ENCODE measurements at places on chromosomes 12 and 14. TPM values are rescaled to one million over a fixed set of nuclear protein-coding genes. Genes with fewer than 3 reads are reported as not detected.

The GALNT8 gene
- total RNA-seq = 0.60 TPM

The B3GNT4 gene
- total RNA-seq = 5.1 TPM

The SCNN1A gene
- total RNA-seq = 3.8 TPM

- H3K27ac ChIP-seq = no peak overlapping the region
- no peaks in the 10 kb centered on the region for H3K36me3 ChIP-seq
- H3K4me1 ChIP-seq = peaks cover 5% of the 10 kb centered on the region
- no peak overlapping the region for H3K4me3 ChIP-seq
- DNase-seq = no peak
These were observed 16.8 kb upstream of the CACNA2D4 start for GRCh38 chr12:1935242-1935641.

The CLEC7A gene
- total RNA-seq = not detected

DNA sequence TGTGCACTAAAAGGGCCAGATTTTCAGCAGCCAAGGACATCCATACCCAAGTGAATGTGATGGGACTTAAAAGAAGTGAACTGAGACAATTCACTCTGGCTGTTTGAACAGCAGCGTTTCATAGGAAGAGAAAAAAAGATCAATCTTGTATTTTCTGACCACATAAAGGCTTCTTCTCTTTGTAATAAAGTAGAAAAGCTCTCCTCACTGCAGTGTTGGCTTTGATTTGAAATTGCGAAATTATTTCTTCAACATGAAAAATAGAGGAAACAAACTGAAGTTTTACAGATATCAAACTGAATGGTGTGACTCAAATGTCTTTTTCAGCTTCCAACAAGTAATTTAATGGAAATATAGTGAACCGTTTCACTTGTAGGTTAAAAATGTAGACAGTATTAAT lies 11.3 kb upstream of the KCNMB4 start:
- H3K27ac ChIP-seq = no peak overlapping the region
- no peak overlapping the region for H3K4me3 ChIP-seq
- DNase-seq = no peak
- H3K27me3 ChIP-seq = no peaks in the 10 kb centered on the region
- H3K36me3 ChIP-seq = peaks cover 14% of the 10 kb centered on the region

All from activated CD8-positive, alpha-beta T cell treated with anti-CD3 and anti-CD28 coated beads for 36 hours (primary cell).